Putamen (tissue), 1 donor: ENCODE measurements at places on chromosomes 6 and 20.

DNA sequence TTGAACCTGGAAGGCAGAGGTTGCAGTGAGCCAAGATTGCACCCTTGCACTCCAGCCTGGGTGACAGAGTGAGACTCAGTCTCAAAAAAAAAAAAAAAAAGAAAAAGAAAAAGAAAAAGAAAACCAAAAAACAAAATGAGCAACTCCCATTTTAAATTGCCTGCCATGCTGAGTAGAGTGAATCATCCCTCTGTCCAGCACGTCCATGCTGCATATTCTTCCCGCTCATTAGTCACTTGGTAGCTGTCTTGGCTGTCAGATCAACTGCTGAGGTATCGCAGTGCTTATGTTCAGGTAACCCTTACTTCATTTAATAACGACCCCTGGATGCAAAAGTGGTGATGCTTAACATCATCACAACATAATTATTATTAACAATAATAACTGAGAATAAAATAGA, 72.6 kb upstream of the RNF24 start:
- no peak for DNase-seq

- DNase-seq, result peak; percentile 48
These were observed 2.4 kb downstream of the CSTL1 start for GRCh38 chr20:23441850-23442313.

DNA sequence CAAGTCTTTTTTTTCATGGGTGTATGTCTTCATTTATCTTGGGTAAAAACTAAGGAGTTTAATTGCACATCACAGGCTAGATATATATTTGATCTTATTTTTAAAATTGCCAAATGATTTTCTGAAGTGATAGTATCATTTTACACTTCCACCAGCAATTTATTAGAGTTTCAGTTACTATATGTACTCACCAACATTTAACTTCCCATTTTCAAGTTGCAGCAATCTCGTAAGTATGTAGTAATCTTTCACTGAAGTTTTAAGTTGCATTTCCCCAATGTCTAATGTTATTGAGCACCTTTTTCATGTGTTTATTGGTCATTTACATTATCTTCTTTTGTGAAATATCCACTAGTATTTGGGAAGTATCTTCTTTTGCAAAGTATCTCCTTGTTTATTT, 277.4 kb upstream of the CNR1 start:
- no peak for DNase-seq

DNA sequence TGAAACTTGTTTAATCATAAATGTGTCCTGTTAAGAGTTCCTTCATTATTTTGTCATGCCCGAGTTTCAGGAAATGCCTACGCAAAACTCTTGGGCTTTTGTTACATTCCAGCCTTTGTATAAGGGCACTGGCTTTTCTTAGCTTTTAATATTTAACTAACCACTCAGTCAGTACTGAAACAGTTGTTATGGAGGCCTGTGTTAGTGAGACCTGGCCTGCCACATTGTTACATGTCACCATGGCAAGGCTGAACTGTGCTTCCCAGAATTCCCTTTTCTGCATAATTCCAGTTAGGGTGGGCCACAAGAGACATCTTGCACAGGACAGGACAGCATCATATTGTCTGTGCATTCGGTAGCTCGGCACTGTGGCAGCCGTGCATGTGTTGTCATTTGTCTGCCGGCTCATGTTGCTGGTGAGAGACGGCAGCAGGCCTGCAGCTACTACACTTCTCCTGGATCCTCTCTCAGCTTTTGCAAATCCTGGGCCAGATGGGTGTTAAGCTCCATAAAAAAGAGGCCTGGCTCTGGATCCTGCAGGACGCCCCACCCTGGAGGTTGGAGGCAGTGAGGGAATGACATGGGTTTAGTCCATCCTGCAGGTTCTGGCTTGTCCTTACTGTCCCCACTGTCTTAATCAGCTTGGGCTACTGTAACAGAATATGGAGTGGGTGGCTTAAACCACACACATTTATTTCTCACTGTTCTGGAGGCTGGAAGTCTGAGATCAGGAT, 128.8 kb upstream of the DTNBP1 start:
- no peak for DNase-seq

DNA sequence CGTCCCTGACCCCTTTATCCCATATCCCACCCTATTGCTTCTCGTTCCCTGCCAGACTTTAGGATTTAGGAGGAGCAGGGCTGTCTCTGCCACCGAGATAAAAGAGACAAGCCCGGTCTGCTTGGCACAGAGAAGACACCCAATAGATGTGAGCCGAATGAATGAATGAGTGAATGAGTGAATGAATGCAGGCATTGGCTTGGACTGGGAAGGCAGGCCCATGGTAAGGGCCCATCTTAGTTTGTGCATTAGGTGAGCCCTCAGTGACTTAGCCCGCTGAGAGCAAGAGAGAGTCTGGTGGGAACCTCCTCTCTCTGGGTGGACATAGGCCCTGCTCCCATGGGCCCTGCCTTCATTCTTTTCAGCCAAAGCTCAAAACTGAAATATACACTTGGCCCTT, 879 bp upstream of the BPIFB6 start:
- DNase-seq, result no peak

DNA sequence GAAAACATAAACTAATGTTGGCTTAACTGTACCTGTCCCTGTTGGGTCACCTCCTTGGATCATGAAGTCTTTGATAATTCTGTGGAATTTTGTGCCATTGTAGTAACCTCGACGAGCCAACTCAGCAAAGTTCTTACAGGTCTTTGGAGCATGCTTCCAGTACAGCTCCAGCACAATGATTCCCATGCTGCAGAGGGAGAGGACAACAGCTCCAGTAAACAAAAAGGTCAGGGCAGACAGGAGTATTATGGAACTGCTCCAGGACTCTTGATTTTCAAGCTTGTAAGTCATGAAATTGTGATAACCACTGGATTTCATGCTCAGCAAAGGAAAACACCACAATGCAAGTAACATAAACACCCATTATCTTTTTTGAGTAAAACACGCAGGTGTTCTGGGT, 2.9 kb downstream of the PPIL1 start:
- DNase-seq, result no peak

DNA sequence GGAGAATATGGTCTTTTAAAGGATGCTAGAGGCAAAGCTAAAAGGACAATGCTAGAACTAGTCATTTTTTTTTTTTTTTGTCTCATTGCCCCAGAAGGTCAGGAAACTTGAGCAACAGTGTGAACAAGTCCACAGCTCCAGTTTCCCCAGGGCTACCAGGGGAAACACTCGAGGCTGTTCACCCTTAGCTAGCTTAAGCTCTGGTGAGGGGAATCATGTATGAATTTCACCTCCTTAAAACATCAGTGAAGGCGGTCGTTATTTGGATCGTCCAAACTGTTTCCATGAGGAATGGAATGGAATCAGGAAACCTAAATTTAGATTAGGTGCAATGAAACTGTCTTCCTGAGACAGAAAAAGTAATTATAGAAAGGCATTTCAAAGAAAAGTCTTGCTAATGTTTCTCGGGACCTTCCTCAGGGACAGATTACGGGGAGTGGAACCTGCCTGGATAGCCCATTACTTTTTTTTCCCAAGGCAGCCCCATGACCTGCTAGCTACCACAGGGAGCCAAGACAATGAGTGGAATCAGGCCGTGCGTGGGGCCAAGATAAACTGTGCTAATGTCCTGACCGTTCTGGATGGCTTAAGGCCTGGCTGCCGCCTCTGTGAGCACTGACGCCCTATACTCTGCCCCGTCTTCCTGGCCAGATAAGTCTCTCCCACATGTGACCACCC, 164.8 kb upstream of the SGK1 start:
- no peak for DNase-seq

GRCh38 chr6:104639668-104640067, 220.1 kb downstream of the HACE1 start:
- peak; percentile 8 for DNase-seq

GRCh38 chr20:56160956-56161355, 87.6 kb upstream of the MC3R start:
- no peak for DNase-seq

DNA sequence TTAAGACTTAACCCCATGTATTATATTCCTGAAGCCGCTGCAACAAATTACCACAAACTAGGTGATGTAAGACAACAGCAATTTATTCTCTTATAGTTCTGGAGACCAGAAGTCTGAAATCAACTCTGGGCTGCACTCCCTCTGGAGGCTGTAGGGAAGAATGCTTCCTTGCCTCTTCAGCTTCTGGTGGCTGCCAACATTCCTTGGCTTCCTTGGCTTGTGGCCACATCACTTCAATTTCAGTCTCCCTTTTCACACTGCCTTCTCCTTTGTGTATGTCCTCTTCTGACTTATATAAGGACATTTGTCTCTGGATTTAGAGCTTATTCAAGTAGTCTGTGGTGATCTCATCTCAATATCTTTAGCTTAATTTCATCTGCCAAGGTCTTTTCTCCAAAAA, 141.6 kb downstream of the DHX35 start:
- DNase-seq, result no peak
